ENCODE measurements at places on chromosomes 2 and 18.
A peak's percentile ranks its signal among the peaks of the same experiment; 100 is the strongest.

DNA sequence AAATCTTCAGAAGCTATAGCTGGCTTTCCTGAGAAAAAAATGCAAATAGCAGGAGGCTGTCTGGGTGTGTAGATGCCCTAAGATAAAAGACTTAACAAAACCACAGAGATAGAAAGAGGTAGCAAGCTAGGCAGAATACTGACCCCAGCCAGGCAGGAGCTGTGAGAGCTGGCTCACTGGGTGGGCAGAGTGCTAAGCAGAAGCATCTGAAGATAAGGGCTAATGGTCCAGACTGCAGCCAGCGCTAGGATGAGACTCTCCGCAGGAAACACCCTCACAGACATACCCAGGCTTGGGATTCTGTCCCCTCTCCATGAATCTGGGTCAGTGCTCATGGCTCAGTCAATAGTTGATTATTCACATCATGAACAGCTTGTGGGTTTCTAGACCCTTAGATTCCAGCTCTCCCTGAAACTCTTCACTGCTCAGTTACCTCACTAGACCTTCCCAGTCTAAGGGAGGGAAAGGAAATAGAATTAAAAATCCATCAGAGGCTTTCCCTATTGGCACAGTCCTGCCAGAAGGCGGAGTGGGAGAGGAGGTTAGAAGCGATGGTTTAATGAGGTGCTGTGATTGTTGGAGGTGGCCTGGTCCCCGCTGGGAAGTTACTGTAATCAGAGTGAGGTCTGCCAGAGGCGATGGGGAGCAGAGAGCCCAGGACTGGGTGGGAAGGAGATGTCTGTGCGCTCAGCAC, 21.4 kb upstream of the CCBE1 start:
- DNase-seq, result no peak

- no peak for DNase-seq
Observed at GRCh38 chr2:135893374-135893794, 17.1 kb upstream of the MCM6 start.

GRCh38 chr18:10310626-10311025, 143.8 kb upstream of the APCDD1 start:
- DNase-seq, result no peak

DNA sequence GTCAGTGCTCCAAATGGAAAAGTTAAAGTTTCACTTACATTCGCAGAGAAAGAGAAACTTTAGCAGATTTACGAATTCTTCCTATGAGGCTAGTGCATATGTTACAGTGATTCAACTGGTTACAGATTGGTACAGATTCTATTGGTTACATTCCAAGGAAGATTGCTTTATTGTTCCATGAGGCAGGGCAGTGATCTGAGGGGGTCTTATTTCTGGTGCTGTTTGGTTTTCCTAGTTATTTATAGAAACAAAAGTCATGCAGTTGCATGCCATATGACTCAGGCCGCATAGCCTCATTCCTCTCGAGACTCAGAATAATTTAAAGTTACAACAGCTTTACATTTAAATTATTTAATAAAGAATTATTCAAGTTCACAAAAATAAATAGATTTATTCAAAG, 385.4 kb upstream of the SYT4 start:
- no peak for DNase-seq

DNA sequence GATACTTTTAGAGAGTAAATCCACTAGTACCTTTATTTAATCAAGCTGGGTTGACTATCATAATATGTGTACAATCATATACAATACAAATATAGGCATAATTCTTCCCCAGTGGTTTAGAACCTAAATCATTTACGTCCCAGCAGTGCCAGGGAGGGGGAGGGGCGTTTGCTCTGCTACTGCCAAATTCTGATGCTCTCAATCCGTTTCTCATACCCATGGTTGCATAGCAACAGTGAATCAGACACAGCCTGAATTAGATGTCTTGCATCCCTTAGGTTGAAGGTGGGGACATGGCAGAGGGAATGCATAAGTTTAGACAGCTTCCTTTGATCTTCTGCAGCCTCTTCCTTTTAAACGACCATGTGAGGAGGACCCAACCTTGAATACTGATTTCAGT, 135.4 kb downstream of the ABCA12 start:
- no peak for DNase-seq

DNA sequence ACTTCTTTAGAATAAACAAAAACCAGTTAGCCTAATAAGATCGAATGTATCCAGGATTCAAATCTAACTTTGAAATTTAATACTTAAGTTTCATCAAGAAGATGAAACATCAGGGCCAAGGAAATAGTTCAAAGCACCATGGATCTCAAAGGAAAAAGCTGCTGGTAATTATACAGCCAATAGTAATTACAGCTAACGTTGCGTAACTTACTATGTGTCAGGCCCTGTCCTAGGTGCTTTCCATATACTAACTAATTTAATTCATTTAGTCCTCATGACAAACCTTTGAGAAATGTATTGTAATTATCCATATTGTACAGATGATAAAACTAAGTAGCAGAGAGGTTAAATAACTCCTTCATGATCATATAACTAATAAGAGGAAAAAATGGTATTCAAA, 598.6 kb downstream of the NYAP2 start:
- DNase-seq, result no peak

DNA sequence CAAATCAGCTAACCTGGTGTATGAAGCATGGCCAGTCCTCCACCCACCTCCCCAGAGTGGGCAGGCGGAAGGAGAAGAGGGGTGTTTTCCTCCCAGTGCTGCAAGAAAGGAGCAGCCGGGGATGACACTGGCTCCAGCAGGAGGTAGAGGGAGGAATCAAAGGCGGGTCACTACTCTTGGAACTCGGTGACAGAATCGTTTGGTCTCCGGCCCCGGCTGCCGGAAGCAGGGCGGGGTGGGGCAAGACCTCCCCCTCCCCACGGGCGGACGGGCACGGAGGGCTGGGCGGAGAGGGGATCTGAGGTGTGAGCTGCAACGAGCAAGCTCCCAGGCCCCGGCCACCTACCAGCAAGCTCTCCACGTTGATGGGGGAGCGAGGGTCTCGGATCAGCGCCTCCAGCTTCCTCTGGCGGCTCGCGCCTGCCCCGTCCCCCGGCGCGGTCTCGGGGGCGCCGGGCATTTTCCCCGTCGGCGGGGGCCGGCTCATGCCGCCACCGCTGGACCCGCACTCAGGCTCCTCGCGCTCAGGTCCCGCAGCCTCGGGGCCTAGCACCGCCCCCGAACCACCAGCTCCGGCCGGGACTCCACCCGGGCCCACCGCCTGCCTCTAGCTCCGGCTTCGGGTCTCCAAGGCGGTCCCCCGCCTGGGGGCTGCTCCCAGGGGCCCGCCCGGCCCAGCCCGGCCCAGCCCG, 640 bp downstream of the ROCK2 start:
- peak; percentile 62 for DNase-seq

- DNase-seq, result no peak
Observed at GRCh38 chr2:61238219-61239012, 76.4 kb downstream of the C2orf74 start.
